ENCODE measurements at places on chromosomes 6 and 20. TPM values are rescaled to one million over a fixed set of nuclear protein-coding genes. Genes with fewer than 3 reads are reported as not detected.

BMP6 gene
- polyA plus RNA-seq = not detected

PNPLA1 gene
- polyA plus RNA-seq = 3.5 TPM

HNF4A gene
- polyA plus RNA-seq = not detected

TSPO2 gene
- not detected for polyA plus RNA-seq

NHLRC1 gene
- 1.1 TPM for polyA plus RNA-seq

ARMC2 gene
- polyA plus RNA-seq = 1.7 TPM

Measured in CD14-positive monocyte (primary cell).